Stimulated activated CD4-positive, alpha-beta T cell treated with anti-CD3 and anti-CD28 coated beads, TNF-alpha, amount 100 ng/mL, for 1 hour (primary cell): ENCODE measurements at places on chromosomes 13 and 19.
A peak's percentile ranks its signal among the peaks of the same experiment; 100 is the strongest.

DNA sequence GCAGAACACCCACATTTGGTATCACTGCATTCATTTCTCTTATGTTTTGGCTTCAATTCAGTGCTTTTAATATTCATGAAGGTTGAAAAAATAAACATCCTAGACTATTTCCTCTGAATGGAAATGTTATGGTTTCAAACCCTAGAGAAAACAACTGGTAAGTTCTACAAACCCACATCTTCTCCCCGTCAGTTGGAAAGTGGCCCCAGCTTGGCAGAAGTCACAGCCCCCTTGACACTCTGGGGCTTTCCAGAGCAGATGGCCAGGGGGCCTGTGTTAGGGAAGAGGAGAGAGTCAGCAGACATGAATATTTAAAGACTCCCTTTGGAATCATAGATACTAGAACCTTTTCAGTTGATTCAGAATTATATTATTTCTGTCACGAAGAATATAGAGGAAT, 123.9 kb downstream of the SHISA2 start:
- DNase-seq = no peak

GRCh38 chr13:99298056-99298455, 9.1 kb downstream of the GPR183 start:
- DNase-seq = no peak

DNA sequence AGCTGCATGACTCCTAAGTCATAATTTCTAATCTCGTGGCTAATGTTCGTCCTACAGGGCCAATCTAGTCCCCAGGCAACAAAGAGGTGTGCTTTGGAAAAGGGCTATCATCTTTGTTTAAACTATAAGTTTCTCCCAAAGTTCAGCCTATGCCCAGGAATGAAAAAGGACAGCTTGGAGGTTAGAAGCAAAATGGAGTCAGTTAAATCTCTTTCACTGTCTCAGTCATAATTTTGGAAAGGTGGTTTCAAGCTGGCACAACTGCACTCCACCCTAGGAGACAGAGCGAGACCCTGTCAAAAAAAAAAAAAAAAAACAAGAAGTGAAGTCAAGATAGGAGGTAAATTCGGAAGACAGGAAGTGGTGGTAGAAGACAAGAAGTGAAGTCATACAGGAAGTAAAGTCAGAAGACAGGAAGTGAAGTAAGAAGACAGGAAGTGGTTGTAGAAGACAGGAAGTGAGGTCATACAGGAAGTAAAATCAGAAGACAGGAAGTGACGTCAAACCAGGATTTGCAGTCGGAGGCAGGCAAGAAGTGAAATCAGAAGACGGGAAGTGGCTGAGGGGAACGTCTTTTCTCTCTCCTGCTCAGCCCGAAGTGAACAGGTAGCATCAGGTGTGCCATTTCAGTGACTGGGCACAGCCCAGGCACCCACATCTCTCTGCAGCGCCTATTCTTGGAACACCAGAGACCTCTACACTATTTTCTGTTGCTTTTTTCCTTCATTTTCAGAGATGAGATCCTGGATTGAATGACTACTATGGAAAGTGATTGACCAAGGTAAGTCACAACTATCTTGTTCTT, 32.2 kb downstream of the GP6 start:
- DNase-seq = peak; percentile 18

DNA sequence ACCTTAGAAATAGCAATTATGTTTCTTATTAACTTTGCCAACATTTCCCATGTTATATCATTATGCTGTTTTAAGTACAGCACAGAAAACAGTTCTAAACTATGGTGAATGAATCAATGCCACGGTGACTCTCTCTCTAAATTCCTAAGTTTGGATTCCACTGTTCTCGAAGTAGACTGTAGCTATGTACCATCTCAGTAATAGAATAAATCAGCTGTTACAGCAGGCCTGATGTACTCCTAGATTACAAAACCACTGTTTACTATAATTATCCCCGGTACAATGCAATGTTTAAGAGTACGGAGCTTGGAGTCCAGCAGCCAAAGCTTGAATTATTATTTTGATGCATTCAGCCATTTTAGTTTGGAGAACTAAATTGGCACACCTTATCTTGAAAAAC, 476.3 kb upstream of the SLITRK1 start:
- no peak for DNase-seq

- DNase-seq = no peak
Measured at GRCh38 chr13:44769686-44770085, 193.6 kb upstream of the TSC22D1 start.

GRCh38 chr13:25095851-25096453, at the start of gene PABPC3:
Gene PABPC3, plus strand, starts transcription at chr13:25096136. Its CDS starts 63 bp downstream, at chr13:25096199.
- no peak for DNase-seq

DNA sequence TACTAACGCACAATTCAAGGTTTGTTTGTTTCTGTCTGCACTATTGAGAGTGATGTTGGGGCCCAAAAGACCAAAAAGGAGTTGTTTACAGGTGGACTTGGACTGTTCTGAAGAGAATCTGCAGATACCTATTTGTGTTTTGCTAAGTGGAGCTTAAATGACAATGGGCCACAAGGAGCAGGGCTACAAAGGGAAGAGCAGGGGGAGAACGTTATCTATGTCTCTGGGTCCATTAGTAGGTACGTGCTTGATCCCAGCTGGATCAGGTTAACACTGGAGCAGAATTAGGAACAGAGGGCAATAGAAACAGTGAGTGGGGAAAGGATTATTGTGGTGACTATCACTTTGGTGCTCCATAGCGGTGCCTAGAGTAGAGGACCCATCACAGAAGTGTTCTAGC, 22.5 kb downstream of the NBEA start:
- DNase-seq = no peak

GRCh38 chr13:49821216-49822009, 28.9 kb upstream of the KPNA3 start:
- no peak for DNase-seq

GRCh38 chr13:74891610-74892009, 590.4 kb downstream of the TBC1D4 start:
- DNase-seq = no peak

GRCh38 chr13:101915755-101916107, 463.3 kb downstream of the ITGBL1 start:
- DNase-seq = no peak

DNA sequence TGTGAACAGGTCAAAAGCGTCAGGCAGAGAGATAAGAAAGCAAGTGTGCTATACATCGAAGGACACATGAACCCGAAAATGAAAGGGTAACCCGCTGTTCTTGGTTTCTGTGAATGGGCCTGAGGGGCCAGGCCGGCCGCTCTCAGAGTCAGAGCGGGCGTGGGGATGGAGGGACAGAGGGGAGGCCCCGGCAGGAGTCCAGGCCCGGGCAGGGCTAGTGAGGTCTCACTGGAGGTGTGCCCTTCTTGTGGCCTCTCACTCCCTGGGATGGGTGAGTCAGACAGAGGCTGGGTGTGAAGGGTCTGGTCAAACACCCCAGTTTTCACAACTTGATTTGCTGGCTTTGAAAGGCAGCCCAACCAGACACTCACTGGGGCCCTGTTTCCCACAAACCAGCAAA, 17.4 kb upstream of the NDUFS7 start:
- DNase-seq = no peak

DNA sequence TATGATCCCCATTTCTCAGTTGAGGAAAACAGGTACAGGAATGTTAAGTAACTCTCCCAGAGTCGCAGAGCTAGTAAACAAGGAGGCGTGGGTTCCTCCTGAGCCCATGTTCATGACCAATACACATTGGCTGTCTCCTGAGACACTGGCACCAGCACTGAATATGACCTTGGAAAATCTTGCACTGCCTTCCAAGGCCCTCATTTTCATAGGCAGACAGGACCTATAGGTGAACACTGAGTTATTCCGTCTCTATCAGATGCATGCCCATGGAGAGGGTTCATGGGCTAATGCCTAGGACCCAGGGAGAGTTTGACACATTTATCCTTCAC, 504.8 kb downstream of the RFC3 start:
- DNase-seq = no peak

DNA sequence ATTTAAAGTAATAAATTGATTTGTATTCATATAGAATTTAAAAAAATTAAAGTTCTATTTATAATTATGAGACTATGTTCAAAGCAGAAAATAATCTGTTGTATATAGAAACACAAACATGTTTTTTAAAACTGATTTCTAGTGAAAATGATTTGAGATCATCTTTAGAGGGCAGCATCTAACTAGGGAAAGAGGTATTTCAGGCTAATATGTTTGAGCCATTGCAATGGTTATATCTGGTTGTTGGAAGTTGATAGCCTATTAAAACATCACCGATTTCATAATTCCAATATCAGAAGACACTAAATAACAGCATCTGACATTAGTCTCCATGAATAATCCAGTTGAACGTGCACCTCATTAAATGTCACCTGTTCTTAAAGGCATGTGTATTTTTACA, 79.8 kb upstream of the SLITRK6 start:
- no peak for DNase-seq

GRCh38 chr13:100262404-100262803, 173.5 kb downstream of the PCCA start:
- DNase-seq = no peak

DNA sequence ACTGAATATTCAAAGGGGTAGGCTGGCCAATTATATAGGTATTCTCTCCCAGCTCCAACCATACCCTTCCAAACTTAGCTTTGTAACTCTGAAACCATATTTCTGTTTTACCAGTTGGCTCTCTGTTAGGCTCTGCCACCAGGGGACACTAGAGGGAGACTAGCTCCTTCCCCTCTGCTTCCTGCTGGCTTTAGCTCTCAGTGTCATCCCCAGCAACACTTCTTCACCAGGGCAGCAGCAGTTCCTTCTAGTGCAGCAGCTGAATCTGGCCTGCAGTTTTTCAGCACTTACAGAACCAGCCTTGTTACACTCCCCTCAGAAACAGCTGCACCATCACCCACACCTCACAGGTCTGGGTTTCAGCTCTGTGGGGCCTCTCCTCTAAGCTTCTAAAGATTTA, 51.0 kb upstream of the DOCK9 start:
- DNase-seq = no peak

GRCh38 chr13:95023405-95023804, 277.8 kb downstream of the ABCC4 start:
- DNase-seq = no peak

GRCh38 chr13:91328726-91329125, 18.8 kb upstream of the MIR17HG start:
- DNase-seq = no peak

GRCh38 chr13:56850852-56851251, 289.9 kb upstream of the PRR20A start:
- DNase-seq = no peak

GRCh38 chr13:50123515-50123861, 108.2 kb downstream of the KCNRG start:
- no peak for DNase-seq

DNA sequence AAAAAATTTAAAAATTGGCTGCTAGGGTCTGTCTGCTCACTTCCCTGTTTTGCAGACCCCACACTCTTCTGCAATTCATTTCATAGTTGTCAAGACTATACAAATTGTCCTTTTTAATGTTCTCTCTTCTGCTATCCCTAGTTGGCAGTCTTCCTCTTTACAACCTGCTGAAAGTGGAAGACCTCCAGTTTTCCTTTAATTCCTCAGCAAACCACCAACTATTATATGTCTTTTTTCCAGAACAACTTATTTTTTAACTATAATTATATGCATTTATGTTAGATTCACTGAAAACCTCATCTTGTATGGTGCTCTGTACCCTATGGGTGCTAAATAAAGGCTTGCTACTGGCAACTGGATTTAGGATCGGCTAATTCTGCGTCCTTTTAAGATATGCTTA, 1.1 kb upstream of the PHF11 start:
- no peak for DNase-seq

DNA sequence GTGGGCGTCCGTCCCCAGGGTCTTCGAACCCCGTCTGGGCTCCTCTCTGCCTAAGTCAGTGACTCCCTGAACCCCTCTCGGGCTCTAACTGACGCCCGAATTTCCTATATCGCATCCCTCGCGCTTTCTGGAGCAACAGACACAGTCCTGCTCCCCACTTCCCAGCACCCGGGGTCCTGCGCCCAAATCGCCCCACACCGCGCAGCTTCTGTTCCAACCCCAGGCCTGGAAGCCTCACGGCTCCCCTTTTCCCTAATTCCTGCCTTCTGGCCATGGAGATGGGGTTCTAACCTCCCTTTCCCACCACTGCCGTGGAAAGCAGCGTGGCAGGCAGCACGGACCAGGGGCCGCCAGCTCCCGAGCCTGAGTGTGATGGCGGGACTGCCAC, 1.6 kb upstream of the GRTP1 start:
- no peak for DNase-seq

- DNase-seq = no peak
Measured at GRCh38 chr13:60261432-60262351, 98.0 kb upstream of the DIAPH3 start.

- DNase-seq = no peak
Measured at GRCh38 chr13:43698758-43699157, 88.0 kb downstream of the ENOX1 start.

GRCh38 chr19:33683881-33684537, 62.3 kb downstream of the CHST8 start:
- no peak for DNase-seq

DNA sequence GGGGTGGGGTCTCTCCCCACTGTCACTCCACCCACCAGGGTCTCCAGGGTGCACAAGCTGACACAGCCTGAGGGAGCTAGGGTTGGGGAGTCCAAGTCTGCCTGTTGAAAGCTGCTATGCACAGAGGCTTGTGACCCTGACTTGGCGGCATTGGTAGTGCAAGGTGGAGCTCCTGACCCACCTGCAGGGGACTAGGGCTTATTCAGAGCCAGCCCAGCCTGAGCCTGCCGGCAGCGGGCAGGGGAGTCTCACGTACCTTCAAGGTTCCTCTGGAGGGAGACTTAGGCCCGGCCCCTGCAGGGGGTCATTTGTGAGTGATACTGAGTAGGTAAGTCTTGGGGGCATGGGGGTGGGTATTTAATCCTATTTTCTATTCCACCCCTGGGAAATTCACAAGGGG, 4.7 kb downstream of the KCTD15 start:
- no peak for DNase-seq

DNA sequence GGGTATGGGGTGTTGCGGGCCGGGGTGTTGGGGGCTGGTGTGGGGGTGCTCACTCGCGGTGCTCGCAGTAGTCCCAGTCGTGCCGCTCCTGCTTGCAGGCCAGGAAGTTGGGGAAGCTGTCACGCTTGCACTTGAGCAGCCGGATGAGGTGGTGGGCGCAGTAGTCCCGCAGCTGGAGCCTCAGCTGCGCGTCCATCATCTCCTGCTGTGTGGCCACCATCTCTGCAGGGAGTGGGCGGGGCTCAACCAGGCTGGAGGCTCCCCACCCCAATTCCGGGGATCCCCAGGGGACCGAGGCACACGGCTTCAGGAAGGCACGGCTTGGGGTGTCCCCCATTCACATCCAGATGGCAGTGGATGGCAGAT, 5.2 kb downstream of the NDUFB7 start:
- no peak for DNase-seq

DNA sequence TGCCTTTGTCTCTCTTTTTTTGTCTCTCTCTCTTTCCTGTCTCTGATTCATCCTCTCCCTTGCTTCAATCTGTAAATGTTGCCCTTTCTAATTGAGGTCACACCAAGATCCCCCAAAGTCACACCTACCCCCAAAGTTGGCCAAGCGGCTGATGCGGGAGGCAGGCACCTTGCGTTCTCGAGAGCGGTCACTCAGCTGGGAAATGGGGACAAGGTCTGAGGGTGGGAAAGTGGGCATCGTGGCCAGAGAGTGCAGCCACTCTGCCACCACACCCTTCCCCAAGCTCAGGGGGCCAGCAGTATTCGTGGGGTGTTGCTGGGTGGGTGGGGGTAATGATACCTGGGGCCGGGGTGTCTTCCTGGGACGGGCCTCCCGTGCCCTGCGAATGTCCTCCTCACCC, 2.7 kb downstream of the COQ8B start:
- DNase-seq = no peak
